ENCODE measurements at places on chromosomes 2 and 18. TPM values are rescaled to one million over a fixed set of nuclear protein-coding genes. Genes with fewer than 3 reads are reported as not detected.

The GNLY gene
- total RNA-seq, result not detected

DNA sequence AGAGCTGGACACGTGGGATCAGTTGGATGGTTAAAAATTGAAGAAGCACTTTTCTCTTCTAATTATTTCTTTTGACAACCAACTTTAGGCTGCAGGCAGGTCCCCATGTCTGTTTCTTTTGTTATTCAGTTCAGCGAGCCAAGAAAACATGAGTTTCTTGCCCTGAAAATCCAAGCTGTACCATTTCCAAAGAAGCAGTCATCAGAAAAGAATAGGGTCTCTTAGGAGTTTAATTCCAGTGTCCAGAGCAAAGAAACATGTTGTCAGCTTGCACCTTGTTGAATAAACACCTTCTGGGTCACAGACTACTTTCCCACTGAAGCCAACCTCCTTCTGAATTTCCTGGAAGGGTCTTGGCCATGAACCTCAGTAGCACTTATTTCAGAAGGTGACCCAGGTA lies 170.5 kb upstream of the COPS8 start:
- DNase-seq, result no peak
- no peaks in the 10 kb centered on the region for H3K36me3 ChIP-seq
- no peak overlapping the region for H3K4me3 ChIP-seq
- H3K27ac ChIP-seq, result no peak overlapping the region

DNA sequence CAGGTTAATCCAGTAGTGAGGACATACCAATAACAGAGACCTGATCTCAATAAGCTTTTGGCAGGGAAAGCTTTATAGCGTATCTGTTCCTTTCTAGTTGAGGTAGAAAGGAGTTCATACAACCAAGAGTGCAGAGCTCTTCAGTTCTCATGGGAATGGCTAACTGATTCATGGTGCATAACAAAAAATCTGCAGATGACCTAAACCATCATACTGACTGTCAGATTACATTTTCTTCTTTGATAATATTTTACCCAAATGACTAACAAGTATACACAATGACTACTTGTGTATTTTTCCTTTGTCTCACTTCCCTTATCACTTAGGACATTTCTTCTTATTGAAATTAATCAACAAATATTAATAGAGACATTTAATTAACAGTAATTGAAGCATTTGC lies 140.0 kb upstream of the SERTAD2 start:
- peaks cover 20% of the 10 kb centered on the region for H3K4me1 ChIP-seq
- H3K27ac ChIP-seq, result no peak overlapping the region
- H3K27me3 ChIP-seq, result 0 out of 2 replicates have a peak, but pooled peaks cover 2% of the 10 kb centered on the region
- no peaks in the 10 kb centered on the region for H3K36me3 ChIP-seq

The SKOR2 gene
- total RNA-seq, result not detected

DNA sequence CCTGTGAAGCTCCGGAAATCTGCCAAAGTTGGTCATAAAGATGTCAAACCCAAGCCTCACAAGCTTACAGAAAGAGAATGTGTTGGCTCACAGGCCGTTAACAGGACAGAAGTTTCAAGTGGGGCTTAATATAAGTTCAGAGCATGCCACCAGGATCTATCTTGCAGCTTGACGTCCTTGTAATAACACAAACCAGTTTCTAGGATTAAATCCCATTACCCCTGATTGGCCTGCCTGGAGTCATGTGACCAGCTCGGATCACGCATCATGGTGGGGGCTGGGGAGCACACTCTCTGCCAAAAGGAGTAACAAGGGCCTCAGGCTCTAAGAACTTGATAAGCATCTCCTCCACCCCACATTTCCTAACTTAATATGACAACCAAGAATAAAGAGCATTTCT lies 38.9 kb upstream of the SCG2 start:
- 0 out of 2 replicates have a peak, but pooled peaks cover 7% of the 10 kb centered on the region for H3K4me1 ChIP-seq
- H3K4me3 ChIP-seq, result no peak overlapping the region
- no peak for DNase-seq
- H3K27ac ChIP-seq, result no peak overlapping the region

The CGREF1 gene
- 10.1 TPM for total RNA-seq

- H3K27me3 ChIP-seq, result no peaks in the 10 kb centered on the region
- no peak overlapping the region for H3K27ac ChIP-seq
- H3K4me3 ChIP-seq, result no peak overlapping the region
- no peaks in the 10 kb centered on the region for H3K4me1 ChIP-seq
- DNase-seq, result peak; percentile 20
- no peaks in the 10 kb centered on the region for H3K36me3 ChIP-seq
Observed at GRCh38 chr2:187453078-187453641, 5.1 kb upstream of the CALCRL start.

The STPG4 gene
- total RNA-seq, result 0.36 TPM

The LCT gene
- not detected for total RNA-seq

- DNase-seq, result no peak
- no peaks in the 10 kb centered on the region for H3K36me3 ChIP-seq
- H3K4me3 ChIP-seq, result no peak overlapping the region
- no peaks in the 10 kb centered on the region for H3K27me3 ChIP-seq
- H3K27ac ChIP-seq, result no peak overlapping the region
Observed at GRCh38 chr2:162382278-162382677, 38.3 kb downstream of the GCA start.

- H3K27ac ChIP-seq, result no peak overlapping the region
- H3K4me1 ChIP-seq, result no peaks in the 10 kb centered on the region
- no peak for DNase-seq
- H3K36me3 ChIP-seq, result no peaks in the 10 kb centered on the region
Observed at GRCh38 chr18:69876490-69876889, 71.2 kb downstream of the CD226 start.

DNA sequence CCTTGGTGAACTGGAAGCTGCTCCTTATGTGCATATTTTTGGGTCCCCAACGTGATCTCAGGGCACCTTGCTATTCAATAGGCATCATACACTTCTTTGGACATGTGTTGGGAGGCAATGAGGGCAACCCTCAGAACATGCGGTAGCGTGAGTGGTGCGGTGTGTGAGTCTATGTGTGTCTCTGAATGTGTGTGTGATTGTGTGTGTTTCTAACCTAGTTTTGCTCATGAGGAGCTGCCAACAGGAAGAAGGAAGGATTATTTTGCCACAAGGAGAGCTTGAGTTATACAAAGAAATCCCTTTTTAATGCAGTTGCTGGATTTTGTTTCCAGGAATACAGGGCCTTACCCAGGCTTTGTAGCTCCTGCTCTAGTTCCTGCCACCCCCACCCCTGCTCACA lies 75.8 kb upstream of the ITGA6 start:
- no peak for DNase-seq
- no peaks in the 10 kb centered on the region for H3K36me3 ChIP-seq
- no peak overlapping the region for H3K4me3 ChIP-seq
- H3K27me3 ChIP-seq, result no peaks in the 10 kb centered on the region
- no peaks in the 10 kb centered on the region for H3K4me1 ChIP-seq
- no peak overlapping the region for H3K27ac ChIP-seq
